ENCODE measurements at places on chromosomes 1 and 21.

- no peak for DNase-seq
Measured at GRCh38 chr1:217019475-217019874, 296.2 kb upstream of the ESRRG start.

DNA sequence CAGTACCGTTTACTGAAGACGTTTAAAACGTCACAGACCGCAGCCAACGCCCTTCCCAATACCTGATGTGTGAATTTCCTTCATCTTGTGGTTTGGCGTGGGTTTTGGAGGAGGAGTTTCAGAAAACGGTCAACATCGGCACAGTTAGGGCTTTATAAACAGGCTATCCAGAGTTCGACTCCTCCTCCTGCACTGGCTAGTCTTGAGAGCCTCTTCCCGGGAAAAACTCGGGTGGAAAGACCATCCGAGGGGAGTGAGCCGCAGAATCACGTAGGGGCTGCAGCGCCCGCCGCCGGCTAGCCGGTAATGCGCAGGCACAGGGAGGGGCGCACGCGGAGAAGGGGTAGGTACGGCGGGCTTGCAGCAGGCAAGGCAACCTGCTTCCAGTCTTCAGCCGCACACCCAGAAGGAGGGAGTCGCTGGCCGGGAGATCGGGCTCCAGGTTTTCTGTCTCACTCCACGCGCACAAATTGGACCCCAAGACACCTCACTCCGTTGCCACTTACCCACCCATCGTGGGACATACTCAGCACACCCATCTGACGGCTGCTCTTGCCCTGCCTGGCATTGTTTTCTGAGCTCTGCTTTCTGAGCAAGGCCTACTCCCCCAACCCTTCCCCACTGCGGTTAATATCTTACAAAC is 25.4 kb downstream of the SLC19A2 start:
- DNase-seq, result no peak

GRCh38 chr1:201184307-201185122 is 6.1 kb upstream of the IGFN1 start:
- peak; percentile 83 for DNase-seq

DNA sequence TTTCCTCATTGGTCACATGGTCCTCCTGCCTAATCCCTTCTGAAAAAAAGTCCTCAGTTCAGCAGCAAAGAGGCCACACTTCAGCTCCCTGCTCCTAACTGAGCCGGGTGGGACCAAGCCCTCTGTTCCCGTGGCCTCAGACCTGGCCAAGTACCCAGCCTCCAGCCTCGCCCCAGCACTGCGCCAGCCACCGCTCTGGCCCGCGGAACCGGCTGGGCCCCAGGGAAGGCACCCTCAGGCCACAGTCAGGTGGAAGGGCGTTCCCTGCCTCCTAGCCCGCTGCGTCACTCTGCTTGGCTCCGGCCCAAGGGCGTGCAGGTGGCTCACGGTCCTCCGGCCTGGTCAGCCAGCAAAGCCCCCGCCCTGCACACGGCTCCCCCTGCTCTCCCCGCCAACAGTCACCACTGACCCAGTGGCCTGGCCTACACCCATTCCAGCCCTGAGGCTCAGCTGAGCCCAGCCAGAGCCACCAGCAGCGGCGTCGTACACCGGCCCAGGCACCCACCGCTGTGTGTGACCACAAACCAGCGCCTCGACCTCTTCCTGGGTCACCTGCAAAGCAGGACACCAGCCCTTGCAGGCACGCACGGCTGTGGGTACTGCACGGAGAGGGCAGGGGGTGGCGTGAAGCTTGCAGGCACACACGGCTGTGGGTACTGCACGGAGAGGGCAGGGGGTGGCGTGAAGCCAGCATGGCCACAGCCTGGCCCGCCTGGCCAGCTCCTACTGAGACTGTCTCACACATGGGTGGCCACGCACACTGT is 19.4 kb downstream of the NADK start:
- peak; percentile 67 for DNase-seq

All from islet precursor cell (in vitro differentiated cells).